ENCODE measurements at places on chromosomes 13 and 19.

- peak; percentile 12 for DNase-seq
Measured at GRCh38 chr19:43562698-43563241, 12.6 kb downstream of the XRCC1 start.

DNA sequence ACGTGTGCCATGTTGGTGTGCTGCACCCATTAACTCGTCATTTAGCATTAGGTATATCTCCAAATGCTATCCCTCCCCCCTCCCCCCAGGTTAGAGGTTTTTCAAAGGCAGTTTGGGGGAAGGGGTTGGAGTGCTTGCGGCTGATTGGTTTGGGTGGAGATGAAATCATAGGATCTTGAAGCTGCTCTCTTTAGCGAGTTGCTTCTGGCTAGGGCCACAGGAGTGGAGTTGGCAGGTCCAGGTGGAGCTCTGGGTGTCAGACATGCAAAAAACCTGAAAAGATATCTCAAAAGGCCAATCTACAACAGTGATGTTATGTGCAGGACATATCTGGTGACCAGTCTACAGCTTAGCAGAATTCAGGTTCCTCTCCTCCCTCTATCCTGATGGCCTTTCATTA, 32.6 kb upstream of the CXCL17 start:
- no peak for DNase-seq

GRCh38 chr19:40585241-40585981, 8.7 kb downstream of the SHKBP1 start:
- DNase-seq: no peak

GRCh38 chr19:22601906-22602630, 32.1 kb upstream of the ZNF492 start:
- no peak for DNase-seq

DNA sequence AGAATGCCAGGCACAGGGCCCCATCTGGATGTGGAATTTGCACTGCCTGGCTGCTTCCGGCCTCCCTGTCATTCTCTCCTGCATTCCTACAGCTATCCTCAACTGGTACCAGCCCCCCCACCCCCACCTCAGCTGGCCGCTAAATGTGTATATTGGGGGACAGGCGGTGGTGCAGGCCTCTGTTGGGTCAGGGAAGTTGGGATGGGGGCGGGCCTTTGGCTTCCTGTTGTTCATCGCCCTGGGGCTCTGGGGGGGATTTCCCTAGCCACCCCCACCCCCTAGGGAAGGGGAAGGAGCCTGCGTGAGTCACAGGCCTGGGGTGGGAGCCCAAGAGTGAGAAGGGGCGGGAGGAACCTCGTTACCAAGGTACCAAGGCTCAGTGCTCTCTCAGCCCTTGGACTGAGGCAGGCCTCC, 10.6 kb downstream of the POU2F2 start:
- DNase-seq: no peak

- DNase-seq: no peak
Measured at GRCh38 chr19:35623327-35624010, 5.4 kb upstream of the RBM42 start.

DNA sequence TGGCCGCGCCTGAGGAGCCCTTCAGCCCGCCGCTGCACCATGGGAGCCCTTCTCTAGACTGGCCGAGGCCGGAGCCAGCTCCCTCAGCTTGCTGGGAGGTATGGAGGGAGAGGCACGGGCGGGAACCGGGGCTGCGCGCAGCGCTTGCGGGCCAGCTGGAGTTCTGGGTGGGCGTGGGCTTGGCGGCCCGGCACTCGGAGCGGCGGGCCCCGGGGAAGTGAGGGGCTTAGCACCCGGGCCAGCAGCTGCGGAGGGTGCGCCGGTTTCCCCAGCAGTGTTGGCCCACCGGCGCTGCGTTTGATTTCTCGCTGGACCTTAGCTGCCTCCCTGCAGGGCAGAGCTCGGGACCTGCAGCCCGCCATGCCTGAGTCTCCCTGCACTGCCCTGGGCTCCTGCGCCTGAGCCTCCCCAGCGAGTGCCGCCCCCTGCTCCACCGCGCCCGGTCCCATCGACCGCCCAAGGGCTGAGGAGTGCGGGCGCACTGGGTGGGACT, 1890.0 kb upstream of the PCDH20 start:
- DNase-seq: no peak

DNA sequence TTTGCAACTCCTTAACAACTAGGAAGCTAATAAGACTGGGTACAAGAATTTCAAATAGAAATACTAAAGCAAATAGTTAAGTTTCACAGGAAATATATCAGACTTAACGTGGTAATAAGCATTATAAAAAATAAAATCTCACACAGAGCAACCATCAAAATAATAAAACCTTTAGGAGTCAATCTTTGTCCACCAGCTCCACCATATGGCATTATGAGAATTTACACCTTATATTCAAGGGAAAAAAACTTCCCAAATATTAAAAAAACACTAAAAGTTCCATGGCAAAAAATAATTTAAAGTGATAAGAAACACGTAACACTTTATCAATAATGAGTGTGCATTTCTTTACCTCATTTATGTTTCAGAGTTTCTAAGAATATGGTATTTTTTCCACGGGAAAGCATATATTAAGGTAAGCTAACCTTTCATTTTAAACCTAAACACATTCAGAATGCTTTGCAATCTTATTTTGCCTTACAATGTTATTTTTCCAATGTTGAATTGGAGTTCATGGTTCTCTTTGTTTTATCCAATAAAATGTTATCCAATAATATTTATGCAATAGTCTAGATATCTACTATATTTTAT, 423.2 kb upstream of the SGCG start:
- no peak for DNase-seq

DNA sequence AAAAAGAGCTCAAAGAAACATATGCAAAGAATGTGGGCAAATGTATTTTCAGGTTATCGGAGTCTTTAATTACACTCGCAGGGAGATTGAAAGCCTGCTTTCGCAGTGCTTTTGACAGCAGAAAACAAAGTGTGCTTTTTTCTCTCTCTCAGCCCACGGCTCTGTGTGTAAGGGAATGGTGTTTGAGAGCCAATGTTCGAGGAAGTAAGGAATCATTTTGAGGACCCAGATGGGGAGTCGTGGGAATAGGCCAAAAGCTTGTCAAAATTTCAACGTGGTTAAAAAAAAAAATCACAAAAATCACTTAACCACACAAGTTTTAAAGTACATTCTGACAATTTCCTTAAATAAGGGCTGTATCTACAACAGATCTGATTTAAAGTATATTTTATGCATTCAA, 197.1 kb upstream of the IRS2 start:
- DNase-seq: no peak

DNA sequence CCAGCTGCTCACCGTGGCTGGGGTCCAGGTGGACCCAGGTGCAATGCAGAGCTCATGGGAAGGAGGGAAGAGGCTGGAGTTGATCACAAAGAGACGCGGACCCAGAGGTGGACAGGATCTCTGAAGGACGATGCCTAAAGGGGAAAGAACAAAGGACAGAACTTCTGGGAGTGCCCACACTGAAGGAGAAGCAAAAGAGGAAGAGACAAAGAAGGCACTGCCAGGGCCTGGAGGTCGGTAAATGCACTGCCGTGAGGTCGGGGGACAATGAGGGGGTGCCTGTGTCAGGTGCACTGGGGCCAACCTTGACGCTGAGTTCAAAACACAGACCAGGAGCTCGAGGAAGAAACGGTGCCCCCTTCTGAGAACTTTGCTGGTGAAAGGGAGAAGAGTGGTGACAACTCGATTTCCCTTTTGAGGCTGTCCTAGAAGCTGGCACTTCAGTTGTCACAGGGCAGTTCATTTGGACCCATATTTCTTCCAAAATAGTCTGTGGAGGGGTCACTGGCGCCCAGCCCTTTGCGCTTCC, 55.6 kb downstream of the GJA3 start:
- DNase-seq: no peak

GRCh38 chr19:2962018-2962670, 15.2 kb upstream of the TLE6 start:
- peak; percentile 71 for DNase-seq

DNA sequence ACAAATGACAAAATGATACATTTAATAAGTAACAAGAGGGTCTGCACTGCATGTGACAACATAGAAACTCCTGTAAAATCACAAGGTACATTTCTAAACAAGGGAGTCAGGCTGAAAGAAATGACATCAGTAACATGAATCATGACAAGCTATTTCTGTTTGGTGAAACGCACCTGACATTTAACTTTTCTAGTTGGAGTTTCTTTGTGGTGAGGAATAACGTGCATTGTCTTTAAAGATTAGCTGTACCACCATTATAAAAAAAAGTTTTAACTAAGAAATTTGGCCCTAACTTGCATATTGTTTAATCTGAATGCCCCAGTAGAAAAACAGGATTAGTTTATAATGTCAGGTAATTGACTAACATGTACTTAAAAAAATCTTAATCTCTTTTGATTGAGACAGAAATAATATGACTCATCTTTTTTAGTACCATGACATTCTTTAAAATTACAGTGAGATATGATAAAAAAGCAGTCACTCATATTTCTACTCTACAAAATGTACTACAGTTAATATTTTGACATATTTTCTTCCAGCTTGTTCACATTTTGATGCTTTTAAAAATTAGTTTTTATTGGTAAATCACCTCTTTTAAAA, 418.2 kb downstream of the KLF12 start:
- DNase-seq: no peak

GRCh38 chr19:15452111-15453047, 2.6 kb upstream of the WIZ start:
- no peak for DNase-seq

GRCh38 chr19:16661480-16662034, 618 bp downstream of the TMEM38A start:
- DNase-seq: no peak

- peak; percentile 60 for DNase-seq
Measured at GRCh38 chr13:98325724-98326123, 148.7 kb upstream of the RNF113B start.

GRCh38 chr19:13309864-13310263, 159.7 kb downstream of the IER2 start:
- DNase-seq: no peak

- no peak for DNase-seq
Measured at GRCh38 chr19:14505488-14506239, 9.7 kb upstream of the GIPC1 start.

DNA sequence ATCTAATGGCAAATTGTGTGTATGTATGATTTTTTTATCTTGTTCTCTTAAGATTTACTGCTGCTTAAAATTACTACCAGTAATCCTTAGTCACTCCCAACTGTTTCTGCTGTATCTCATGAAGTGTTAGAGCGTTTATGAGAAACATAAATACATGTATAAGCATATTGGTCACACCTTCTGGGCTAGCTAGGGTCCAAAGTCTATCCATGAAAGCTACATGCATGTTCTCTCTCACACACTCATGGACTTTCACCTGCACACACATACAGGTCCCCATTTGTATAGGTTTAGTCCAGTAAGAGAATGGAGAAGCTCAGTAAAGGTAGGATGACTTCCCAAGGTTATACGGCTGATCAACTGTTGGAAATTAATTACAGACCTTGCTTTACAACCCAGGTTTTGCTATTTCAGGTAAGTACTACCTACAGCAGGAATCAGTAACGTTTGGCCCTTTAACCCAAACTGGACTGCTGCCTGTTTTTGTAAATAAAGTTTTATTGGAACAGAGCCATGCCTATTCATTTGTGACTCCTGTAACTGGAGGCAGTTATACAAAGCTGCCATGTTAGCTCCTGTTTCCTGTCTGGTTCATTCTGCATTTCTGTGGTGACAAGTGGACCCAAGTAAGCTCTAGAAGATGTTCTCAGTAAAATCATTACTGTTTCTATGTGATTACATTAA, 15.3 kb downstream of the METTL21C start:
- DNase-seq: no peak

GRCh38 chr13:48412881-48413351, at the start of gene LPAR6:
Gene LPAR6 (minus strand): TSS chr13:48413113. CDS start chr13:48412423, 690 bp downstream.
- no peak for DNase-seq

GRCh38 chr19:24159707-24160106, 72.7 kb downstream of the ZNF254 start:
- DNase-seq: no peak

DNA sequence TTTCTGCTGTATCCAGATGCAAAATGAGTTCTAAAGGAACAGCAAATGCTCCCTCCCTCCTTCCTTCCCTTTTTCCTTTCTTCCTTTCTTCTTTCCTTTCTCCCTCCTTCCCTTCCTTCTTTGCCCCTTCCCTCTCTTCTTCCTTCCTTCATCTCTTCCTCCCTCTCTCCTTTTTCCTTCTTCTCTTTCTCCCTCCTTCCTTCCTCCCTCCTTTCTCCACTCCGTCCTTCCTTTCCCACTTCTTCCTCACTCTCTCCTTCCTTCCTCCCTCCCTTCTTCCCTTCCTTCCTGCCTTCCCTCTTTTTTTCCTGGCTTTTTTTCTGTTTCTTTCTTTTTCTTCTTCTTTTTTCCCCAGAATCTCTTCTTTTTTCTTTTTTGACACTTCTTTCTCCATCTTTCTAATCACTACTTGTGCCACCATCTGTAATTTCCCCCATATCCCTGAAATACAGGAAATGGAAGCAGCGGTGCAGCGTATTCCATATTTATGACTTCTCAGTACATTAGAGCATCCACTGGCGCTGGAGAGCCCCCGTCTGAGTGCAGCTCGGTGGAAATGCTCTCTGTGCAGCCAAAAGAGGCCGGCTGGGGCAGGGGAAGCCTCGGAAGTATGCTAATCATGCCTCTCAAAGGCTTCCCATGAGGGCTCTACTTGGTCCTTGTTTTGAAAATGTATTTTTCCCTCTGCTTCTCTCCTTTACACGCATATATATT, 275.6 kb downstream of the TSHZ3 start:
- DNase-seq: no peak

GRCh38 chr19:54454781-54455675, 6.0 kb downstream of the LENG8 start:
- DNase-seq: no peak

DNA sequence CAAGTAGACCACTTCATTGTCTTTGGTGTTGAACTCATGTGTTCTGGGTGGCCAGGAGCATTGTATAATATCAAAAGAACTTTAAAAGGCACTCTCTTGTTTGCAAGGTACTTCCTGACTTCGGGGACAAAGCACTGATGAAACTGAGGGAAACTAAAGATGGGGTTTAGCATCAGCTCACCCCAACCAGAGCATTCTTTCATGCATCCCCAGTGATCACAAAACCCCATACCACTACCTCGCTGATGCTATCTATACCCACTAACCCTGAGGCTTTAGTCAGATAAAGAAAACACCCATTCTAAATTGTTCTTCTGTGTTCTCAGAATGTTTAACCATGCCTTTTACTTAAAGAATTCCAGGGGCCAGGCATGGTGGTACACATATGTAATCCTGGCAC, 94.5 kb upstream of the DOCK9 start:
- no peak for DNase-seq

All from NCI-H1417 treated with DMSO at 0.1 percent for 48 hours (cell line).